NCI-H187 treated with DMSO at 0.1 percent for 48 hours (cell line): ENCODE measurements at places on chromosomes 3 and 15.

- no peak for DNase-seq
Observed at GRCh38 chr3:40292637-40293349, 16.7 kb upstream of the EIF1B start.

DNA sequence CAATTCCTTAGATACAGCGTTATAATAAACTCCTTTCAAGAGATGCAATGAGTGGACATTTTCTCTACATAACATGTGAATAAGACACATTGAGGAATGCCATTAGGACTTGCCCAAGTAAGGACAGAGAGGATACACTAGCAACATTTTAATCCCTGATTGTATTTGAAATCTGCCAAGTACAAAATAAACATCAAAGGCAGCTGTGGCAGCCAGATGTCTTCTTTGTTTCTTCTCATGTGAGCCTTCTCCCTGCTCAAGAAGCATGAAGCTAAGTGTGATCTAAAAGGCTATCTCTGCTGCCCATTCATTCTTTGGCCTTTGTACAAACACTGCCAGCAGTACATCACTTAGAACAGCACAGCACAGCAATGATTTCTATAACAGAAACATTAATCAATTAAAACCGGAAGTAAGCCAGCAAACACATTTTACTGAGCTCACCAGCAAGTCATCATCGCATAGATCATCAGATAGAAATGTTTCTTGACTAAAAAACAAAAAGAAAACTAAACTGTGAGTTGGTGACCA, 364.0 kb downstream of the CNTN6 start:
- no peak for DNase-seq

- DNase-seq, result no peak
Observed at GRCh38 chr3:186383026-186383993, 21.3 kb upstream of the DGKG start.

DNA sequence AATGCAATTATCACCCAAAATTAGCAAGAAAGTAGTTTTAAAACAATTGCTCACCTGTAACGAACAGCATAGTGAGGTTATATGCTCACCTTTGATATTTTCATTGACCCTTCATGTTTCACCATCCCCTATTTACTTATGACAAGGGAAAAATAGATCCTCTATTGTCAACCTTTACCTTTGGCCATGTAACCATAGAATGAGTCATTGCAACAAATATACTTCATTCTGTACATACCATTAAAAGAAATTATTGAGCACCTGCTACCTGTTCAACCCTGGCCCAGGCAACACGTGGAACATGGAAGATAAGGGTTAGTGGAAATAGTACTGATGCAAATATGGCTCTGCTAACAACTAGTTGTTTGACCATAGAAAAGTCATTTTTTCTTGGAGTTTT, 20.2 kb downstream of the LSAMP start:
- DNase-seq, result no peak

DNA sequence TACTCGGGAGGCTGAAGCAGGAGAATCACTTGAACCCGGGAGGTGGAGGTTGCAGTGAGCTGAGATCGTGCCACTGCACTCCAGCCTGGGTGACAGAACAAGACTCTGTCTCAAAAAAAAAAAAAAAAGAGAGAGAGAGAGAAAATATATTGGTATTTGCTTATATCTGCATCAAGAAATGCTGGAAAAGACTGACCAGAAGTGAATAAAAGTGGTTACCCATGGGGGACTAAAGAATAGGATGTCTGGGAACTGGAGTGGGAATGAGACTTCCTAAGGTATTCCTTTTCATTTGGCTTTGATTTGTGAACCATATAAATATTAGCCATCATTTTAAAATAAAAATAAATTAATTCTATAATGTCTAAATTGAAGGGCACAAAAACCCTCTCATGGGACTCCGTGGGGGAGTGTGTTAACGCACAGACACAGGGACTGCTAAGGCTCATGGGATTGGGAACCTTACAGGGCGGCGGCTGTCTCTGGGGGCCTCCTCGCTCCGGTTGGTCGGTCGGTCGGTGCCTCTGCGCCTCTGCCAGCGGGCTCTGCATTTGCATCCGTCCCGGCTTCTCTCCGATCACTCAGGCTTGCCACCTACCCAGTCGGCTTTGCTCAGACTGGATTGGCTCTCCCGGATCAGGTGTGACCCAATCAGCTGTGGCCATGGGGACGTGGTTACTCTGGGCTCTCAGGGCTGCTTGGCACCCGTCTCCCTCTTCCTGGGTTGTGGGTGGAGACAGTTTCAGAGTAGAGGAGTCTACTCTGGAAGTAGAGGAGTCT, 12.7 kb upstream of the TSPAN3 start:
- peak; percentile 31 for DNase-seq

GRCh38 chr3:16300881-16301359, 35.9 kb downstream of the OXNAD1 start:
- no peak for DNase-seq

GRCh38 chr15:96978937-96979473, 648.5 kb downstream of the NR2F2 start:
- DNase-seq, result no peak

GRCh38 chr3:46454606-46455005, 10.1 kb downstream of the LTF start:
- DNase-seq, result no peak

DNA sequence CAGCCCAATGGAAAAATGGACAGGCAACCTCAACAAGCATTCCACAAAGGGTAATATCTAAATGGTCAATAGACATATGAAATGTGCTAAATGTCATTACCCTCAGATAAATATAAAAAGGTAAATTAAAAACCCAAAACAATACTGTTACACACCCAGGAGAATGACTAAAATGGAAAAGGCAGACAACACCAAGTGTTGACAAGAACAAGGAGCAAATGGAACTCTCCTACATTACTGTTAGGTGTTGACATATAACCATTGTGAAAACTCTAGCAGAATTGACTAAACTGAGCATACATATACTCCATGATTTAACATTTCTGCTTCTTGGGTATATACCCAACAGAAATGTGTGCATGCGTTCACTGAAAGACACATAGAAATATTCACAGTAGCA, 25.3 kb upstream of the SLC6A11 start:
- DNase-seq, result no peak

DNA sequence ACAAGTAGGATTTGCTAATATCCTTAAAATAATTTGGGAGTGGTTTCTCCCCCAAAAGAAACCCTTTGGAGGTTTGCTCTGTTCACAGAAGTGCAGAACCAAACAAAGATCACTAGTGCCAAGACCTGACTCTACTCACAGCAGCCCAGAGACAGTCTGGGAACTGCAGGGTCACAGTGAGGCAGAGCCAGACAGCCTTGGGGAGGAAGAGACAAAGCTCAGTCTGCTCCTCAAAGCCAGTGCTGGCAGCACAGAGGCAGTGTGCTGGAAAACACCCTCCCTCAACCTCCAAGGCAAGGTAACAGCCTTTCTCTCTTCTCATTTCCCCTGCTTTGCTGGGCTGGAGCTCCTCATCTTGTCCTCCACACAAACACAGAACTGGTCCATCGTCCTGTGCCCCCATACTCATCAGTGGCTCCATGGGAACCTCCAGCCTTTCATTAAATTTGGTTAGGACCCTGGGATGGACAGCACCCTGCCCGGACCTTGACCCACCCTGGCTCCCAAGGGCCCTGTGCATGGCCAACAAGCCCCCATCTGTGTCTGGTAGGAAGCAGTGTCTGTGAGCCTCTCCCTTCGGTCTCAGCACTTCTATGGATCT, 12.6 kb downstream of the RAB6B start:
- DNase-seq, result no peak

GRCh38 chr3:105956306-105956705, 87.5 kb upstream of the CBLB start:
- DNase-seq, result no peak

GRCh38 chr3:65233561-65233960, 545.8 kb upstream of the ADAMTS9 start:
- DNase-seq, result no peak

- DNase-seq, result no peak
Observed at GRCh38 chr15:82832601-82833361, 23.4 kb downstream of the WHAMM start.

GRCh38 chr3:108125550-108126071, 34.8 kb upstream of the CD47 start:
- DNase-seq, result peak; percentile 66

GRCh38 chr3:176430244-176431037, 766.8 kb downstream of the TBL1XR1 start:
- DNase-seq, result no peak

DNA sequence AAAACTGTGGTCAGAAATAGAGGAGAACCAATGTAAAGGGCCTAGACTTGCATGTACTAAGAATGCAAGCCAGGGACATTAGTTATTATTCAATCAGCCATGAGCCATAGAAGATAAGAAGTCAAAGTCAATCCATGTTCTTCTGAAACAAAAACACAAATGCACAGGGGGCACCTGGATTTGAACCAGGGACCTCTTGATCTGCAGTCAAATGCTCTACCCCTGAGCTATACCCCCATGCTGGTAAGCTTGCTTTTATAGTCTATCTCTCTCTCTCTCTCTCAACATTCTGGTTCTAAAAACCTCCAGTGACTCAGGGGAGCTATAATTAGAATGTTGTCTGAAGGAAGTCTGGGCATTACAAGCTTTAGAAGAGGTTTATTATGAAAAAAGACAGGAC, 85.6 kb upstream of the ACP3 start:
- no peak for DNase-seq

DNA sequence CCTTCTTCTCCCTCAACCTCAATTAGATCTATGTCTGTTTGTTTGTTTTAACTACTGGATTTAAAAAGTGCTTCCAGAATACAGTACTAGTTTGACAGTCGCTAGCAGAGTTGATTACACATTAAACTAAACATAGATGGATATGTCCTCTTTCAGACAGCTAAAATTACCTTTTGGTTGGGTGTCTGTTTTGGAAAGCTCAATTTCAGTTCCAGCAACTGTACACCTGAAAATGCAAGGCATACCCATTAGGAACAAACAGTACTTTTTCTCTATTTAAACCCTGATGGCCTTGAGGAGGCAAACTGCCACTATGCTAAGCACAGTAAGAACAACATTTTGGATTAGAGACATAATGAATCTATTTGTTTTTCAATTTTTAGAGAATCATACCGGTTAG, 234.4 kb downstream of the UNC13C start:
- DNase-seq, result no peak

DNA sequence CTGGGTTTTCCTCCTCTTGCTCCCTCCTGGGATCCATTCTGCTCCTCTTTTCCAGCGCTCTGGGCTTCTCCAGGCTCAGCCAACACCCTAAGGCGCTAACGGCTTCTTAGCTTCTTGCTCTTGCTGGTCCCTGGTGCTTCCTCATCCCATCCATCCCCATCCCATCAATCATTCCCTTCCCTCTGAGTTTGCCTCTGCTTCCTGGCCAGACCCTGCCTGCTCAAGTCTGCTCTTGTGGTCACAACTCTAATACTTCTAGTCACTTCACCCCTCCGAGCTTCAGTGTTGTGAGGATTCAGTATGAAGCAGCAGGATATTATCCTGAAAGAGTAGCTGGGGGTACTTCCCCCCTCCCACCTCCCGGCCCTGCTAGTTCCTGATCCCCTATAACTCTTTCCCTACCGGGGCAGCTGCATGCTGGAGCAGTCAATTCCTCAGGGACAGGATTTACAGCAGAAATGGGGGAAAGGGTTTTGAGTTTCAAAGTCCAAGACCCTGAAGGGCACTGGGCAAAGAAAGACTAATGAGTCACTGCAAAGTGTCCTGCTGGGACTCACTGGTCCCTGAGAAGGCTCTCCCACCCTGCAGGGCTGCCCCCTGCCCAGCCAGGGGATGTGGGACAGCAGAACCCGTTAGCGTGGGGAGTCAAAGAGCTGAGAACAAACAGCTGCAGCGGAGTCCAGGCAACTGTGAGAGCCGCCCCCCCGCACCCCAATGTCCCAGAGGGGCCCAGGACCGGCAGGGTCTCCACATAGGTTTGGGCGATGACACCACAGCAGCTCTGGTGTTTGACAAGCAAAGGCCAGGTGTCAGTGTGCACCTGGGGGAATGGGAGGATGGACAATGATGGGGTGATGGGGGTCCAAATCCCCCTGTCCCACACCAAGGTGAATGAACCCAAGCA, 2.3 kb upstream of the SYNM start:
- DNase-seq, result no peak
